ENCODE measurements at places on chromosomes 11 and 22.
A peak's percentile ranks its signal among the peaks of the same experiment; 100 is the strongest.

DNA sequence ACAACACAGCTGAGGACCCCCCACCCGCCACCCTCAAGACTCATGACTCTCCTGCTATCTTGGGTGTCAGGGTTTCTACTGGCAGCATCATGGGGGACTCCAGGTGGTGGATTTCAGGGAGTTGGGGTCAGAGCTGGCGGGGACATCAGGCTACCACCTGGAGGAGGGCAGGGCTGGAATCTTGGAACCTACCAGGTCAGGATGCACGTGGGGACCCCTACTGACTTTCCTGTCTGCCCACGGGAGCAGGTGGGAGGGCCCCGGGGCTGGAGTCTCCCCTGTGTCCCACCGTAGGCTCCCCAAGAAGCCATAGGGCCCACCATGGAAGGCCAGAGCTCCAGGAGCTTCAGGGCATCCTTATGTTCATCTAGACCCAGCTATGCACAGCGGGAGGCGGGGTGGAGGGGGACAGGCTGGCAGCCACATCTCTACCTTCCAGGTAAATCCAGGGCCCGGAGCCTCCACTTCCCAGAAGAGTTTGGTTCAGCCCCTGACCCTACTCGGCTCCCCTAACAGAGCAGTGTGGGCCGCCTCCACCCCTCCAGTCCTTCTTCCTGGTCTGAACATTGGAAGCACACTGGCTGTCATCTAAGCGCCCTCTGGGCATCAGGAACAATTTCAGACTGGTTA lies 10.0 kb downstream of the SLC37A2 start:
- no peak for DNase-seq

- no peak for DNase-seq
These were observed 66.3 kb downstream of the ETS1 start for GRCh38 chr11:128520888-128521681.

DNA sequence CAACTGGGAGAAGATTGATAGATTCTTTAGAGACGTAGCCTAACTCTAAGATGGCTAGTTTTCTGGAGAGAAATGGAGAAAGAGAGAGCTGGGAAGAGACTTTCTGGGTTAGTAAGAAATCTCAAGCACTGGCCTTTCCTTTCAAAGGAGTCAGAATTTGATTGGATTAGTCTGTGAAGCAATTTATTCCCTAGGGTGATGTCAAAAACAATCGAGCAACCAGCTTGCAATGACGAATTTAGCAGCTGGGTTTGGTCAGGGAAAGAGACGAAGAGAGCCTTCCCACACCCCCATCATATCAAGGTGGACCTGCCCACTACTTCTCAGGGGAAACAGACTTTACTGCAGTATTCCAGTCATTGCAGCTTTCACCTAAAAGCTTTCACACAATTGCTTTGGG lies 10.8 kb downstream of the KRTAP5-6 start:
- no peak for DNase-seq

DNA sequence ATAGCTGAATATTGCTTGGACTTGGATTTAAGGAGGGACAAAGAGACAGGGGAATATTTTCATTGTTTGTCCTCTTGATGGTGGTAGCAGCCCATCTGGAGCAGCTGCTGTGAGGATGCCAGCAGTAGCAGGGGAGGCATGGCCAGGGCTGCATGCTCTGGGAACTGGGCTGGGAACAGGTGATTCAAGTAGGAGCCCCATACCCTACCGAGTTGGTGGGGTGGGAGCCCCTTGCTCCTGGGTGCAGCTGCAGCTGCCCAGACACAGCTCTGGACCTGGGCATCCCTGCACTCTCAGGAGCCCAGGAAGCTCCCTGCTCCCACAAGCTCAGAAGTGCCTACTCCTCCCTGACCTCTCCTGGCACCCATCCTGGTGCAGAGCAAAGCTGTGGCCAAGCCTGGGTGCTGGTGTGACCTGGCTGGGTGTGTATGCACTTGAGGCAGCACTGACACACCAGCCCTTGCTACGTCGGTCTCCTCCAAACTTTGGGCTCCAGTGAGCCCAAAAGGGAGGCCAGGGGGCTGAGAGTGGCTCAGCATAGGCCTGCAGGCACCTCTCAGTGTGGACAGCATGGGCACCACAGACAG lies 341.8 kb upstream of the CCDC179 start:
- DNase-seq = no peak

GRCh38 chr11:86720546-86720945 lies 48.1 kb upstream of the ME3 start:
- DNase-seq = no peak

DNA sequence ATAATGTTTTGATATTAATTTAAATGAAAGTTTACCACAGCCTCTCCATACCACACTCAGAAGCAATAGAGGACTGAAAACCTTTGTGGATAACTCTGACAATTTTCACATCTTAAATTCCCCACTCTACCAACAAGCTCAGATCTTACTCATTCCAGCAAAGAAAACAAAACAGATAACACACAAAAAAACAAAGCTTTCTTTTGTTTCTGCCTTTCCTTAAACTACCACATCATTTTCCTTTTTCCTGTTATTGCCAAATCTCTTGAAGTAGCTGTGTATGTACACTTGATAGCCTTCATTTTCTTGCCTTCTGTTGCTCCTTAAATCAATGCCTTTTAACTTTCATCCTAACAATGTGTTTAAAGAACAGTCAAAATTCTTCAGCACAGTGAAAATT lies 484.9 kb downstream of the NTM start:
- DNase-seq = no peak

- no peak for DNase-seq
These were observed 34.1 kb downstream of the OTOG start for GRCh38 chr11:17581036-17581731.

DNA sequence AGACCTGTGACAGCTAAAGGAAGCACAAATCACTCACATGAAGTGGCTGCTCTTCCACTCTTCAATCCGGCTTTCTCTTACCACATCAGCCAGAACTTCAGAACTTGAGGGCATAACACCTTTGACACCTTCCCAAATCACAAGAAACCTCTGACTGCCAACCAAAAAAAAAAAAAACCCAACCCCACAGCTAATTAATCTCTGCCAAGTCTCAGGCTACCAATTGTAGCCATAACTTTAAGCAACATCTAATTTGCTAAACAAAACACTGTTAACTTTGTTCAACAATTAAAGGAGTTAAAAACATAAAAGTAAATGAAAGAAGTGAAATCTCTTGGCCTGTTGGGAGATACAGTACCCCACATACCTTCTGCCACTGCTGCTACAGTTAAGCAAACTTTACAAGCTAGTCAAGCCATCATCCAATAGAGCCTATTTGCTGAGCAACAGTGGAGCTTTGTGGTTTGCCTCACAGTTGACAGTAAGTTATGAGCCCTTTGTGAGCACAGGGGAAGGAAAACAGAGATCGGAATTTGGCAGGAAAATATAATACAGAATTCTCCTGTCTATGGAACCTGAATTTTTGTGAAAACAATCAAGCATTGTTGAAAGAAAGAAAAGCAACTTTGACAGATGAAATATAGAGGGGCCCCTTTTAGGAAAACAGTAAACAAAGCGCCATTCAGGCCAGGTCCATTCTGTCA lies at the start of gene SOX6:
Gene SOX6, minus strand, starts transcription at position 490 of the 704 bp plus-strand sequence. CDS start 15,298 bp downstream, outside the sequence.
- DNase-seq = no peak

- DNase-seq = no peak
These were observed 6.7 kb downstream of the SYNGR1 start for GRCh38 chr22:39356464-39356863.

DNA sequence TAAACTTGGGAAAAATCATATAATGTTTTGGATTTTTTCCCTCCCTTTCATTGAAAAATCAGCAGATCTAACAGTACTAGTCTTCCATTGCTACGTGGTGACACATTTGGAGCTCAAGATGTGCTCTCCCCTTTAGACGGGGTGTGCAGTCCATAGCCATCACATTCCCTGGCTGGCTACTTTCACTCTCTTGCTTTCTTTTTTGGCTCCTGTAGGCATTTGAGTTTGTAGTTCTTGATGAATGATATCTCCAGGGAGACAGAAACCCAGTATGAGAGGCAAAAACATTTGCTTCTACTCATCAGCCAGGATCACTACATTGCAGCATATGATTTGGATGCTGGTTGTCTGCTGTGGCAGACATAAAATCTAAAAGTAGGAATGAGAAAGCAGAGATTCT lies 12.1 kb downstream of the CCDC81 start:
- DNase-seq = peak; percentile 6

DNA sequence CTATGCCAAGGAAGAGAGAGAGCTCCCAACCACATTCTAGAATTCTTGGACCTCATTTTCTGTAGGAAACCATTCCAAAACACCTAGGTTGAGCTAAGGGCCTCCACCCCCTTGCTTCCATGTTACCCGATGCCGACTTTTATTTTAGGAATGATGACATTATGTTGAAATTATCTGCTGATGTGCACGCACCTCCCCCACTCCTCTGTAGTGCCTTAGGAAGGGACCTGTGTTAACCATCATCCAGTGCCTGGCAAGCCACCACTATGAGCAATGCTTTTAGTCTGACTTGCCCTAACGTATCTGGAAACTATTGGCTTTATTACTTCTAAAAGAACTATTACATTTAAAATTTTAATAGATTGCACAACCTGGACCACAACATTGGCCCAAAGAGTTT lies 42.1 kb downstream of the NCAPD3 start:
- peak; percentile 17 for DNase-seq

GRCh38 chr11:45918331-45918941 lies 759 bp upstream of the PEX16 start:
- peak; percentile 42 for DNase-seq

- no peak for DNase-seq
These were observed at the start of gene ST3GAL4 for GRCh38 chr11:126355324-126355925. Gene ST3GAL4 (plus strand): TSS chr11:126355686. CDS start chr11:126406156, 50,470 bp downstream.

- DNase-seq = no peak
These were observed 29.7 kb upstream of the GNB1L start for GRCh38 chr22:19884161-19884953.

Measured in fibroblast of the conjunctiva (primary cell).